ENCODE measurements at places on chromosomes 6 and 20.

- no peak overlapping the region for H3K4me3 ChIP-seq
- no peaks in the 10 kb centered on the region for H3K36me3 ChIP-seq
- H3K4me1 ChIP-seq = peaks cover 10% of the 10 kb centered on the region
- H3K27ac ChIP-seq = no peak overlapping the region
- H3K27me3 ChIP-seq = peaks cover 11% of the 10 kb centered on the region
- no peak for DNase-seq
Observed at GRCh38 chr20:54707801-54708200, 232.4 kb downstream of the DOK5 start.

DNA sequence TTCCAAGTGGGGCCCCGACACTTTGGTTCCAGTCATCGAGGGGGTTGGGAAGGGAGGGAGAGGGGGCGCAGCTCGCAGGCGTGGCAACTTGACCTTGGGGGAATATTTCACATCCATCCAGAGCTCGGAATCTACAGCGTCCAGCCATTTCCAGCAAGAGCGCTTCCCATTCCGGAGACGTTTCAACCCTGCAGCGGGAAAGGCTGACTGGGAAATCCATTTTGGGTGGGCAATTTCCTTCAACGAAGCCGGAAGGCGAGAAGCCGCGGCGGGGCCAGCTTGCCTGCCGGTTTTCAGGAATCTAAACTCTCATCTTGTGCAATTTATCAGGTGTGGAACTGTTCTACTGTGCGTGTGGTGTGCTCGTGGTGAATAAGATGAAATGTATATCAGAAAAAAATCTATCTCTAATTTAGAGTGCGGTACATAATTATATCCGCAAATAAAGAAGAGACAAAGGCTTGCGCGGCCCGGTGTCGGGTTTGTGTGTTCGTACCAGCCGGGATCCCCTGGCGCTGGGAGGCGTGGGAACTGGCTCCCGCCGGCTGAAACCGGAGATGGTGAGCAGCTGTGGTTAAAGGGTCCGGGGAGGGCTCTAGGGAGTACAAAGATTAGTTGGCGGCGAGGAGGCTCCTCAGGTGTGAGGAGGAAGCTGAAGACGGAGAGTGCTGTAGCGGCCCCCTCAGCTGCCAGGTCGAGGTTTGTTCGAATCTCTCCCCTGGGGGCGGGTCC lies 4.8 kb downstream of the SLC32A1 start:
- no peaks in the 10 kb centered on the region for H3K36me3 ChIP-seq
- H3K27ac ChIP-seq = no peak overlapping the region
- no peak overlapping the region for H3K4me3 ChIP-seq
- H3K27me3 ChIP-seq = peaks cover 98% of the 10 kb centered on the region

GRCh38 chr20:5767493-5768098 lies 17.4 kb downstream of the SHLD1 start:
- no peak for DNase-seq
- H3K4me1 ChIP-seq = peaks cover 5% of the 10 kb centered on the region
- peaks cover 8% of the 10 kb centered on the region for H3K36me3 ChIP-seq
- H3K27ac ChIP-seq = no peak overlapping the region
- no peak overlapping the region for H3K4me3 ChIP-seq
- H3K27me3 ChIP-seq = no peaks in the 10 kb centered on the region

- no peak for DNase-seq
- H3K4me3 ChIP-seq = no peak overlapping the region
- no peaks in the 10 kb centered on the region for H3K4me1 ChIP-seq
- peaks cover 21% of the 10 kb centered on the region for H3K36me3 ChIP-seq
Observed at GRCh38 chr6:80029470-80029869, 25.0 kb downstream of the TTK start.

GRCh38 chr6:151166180-151166579 lies 73.6 kb upstream of the AKAP12 start:
- no peak for DNase-seq
- no peak overlapping the region for H3K27ac ChIP-seq
- no peaks in the 10 kb centered on the region for H3K36me3 ChIP-seq
- no peak overlapping the region for H3K4me3 ChIP-seq

DNA sequence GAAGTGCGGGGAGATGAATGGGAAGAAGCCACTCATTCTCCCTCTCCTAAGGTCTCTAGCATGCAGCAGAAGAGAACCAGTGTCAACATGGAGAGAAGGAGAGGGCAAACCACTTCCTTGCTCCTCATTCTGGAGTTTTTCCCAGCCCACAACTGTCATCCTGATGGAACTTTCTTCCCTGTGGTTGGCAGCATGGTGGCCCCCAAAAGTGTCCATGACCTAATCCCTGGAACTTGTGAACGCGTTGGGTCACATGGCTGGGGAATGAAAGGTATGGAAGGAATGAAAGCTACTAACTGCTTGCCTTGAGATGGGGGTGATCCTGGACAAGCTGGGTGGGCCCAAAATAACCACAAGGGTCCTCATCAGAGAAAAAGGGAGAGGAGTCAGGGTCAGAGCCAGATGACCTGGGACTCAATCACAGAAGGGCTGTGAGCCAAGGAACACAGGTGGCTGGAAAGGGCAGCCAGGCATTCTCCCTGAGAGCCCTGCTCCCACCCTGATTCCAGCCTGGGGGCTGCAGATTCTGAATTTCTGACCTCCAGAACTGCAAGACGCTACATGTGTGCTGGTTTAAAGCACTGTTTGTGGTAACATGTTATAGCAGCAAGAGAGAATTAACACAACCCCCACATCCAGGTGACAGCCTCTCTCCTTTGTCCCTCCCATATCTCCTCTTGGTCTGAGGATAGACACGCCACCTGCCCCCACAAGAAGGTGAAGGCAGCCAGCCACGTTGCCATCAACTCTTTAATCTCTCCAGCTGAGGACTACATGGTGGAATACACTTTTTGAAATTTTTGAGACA lies 63.2 kb downstream of the PYGB start:
- DNase-seq = no peak
- no peak overlapping the region for H3K4me3 ChIP-seq
- no peaks in the 10 kb centered on the region for H3K27me3 ChIP-seq
- H3K4me1 ChIP-seq = peaks cover 13% of the 10 kb centered on the region

GRCh38 chr6:170049641-170050561 lies 241.0 kb downstream of the DLL1 start:
- peak overlapping the region; percentile 72 for H3K27ac ChIP-seq
- H3K4me3 ChIP-seq = no peak overlapping the region
- H3K36me3 ChIP-seq = no peaks in the 10 kb centered on the region
- H3K4me1 ChIP-seq = peaks cover 2% of the 10 kb centered on the region
- H3K27me3 ChIP-seq = no peaks in the 10 kb centered on the region
- DNase-seq = peak; percentile 20

GRCh38 chr20:48621376-48622078 lies 206.3 kb downstream of the PREX1 start:
- no peaks in the 10 kb centered on the region for H3K36me3 ChIP-seq
- H3K27ac ChIP-seq = no peak overlapping the region
- peaks cover 23% of the 10 kb centered on the region for H3K4me1 ChIP-seq

- peak overlapping the region; percentile 95 for H3K27ac ChIP-seq
- no peak for DNase-seq
- peak overlapping the region; percentile 85 for H3K4me3 ChIP-seq
- H3K27me3 ChIP-seq = no peaks in the 10 kb centered on the region
- peaks cover 2% of the 10 kb centered on the region for H3K36me3 ChIP-seq
Observed at GRCh38 chr6:42979523-42980177, 669 bp upstream of the PEX6 start.

GRCh38 chr6:73323323-73323722 lies 30.8 kb downstream of the DPPA5 start:
- no peak overlapping the region for H3K4me3 ChIP-seq
- no peaks in the 10 kb centered on the region for H3K27me3 ChIP-seq
- DNase-seq = no peak
- H3K4me1 ChIP-seq = no peaks in the 10 kb centered on the region
- H3K36me3 ChIP-seq = no peaks in the 10 kb centered on the region
- no peak overlapping the region for H3K27ac ChIP-seq

DNA sequence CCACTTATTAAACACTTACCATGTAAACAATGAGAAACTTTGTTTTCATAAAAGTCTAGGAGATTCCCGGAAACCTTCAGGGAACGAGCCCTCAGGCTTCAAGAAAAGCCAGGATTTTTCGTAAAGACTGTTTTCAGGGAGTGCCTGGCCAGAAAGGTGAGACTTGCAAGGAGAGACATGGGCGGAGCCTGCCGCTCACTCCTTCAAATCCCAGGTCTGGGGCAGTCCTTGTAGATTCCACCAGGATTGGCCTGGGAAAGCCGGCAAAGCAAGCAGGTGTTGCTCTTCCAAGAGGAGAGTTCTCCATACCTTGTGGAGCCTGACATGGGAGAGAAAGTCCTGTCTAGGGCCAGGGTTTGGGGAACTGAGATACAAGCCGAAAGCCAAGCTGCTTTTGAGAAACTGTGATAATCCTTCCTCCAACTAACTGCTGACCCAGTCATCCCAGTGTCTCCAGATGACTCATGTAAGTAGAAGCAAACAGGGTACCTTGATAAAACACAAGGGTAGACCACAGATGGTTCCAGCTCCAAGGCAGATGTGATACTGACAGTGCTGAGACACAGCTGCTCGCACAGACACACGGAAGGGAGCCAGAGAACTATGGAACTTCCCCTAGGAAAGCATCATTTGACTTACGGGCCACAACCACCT lies 69.4 kb upstream of the NAA20 start:
- H3K27ac ChIP-seq = no peak overlapping the region
- no peaks in the 10 kb centered on the region for H3K27me3 ChIP-seq
- H3K4me1 ChIP-seq = no peaks in the 10 kb centered on the region
- H3K4me3 ChIP-seq = no peak overlapping the region
- no peak for DNase-seq
- peaks cover 13% of the 10 kb centered on the region for H3K36me3 ChIP-seq

- H3K27ac ChIP-seq = no peak overlapping the region
- DNase-seq = no peak
- H3K27me3 ChIP-seq = no peaks in the 10 kb centered on the region
- peaks cover 12% of the 10 kb centered on the region for H3K36me3 ChIP-seq
- H3K4me3 ChIP-seq = no peak overlapping the region
- peaks cover 6% of the 10 kb centered on the region for H3K4me1 ChIP-seq
Observed at GRCh38 chr6:144379356-144379755, 94.2 kb downstream of the UTRN start.

DNA sequence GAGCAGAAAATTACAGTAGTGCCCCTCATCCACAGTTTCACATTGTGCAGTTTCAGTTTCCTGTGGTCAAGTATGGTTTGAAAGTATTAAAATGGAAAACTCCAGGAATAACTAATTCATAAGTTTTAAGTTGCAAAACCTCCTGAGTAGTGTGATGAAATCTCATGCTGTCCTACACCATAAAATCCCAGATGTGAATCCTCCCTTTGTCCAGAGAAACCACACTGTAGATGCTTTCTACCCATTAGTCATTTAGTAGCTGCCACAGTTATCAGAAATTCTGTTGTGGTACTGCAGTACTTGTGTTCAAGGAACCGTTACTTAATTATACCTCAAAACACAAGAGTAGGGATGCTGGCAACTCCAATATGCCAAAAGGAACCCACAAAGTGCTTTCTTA lies 74.7 kb downstream of the PTCHD4 start:
- no peaks in the 10 kb centered on the region for H3K36me3 ChIP-seq
- H3K4me3 ChIP-seq = no peak overlapping the region
- no peaks in the 10 kb centered on the region for H3K27me3 ChIP-seq
- DNase-seq = no peak
- no peak overlapping the region for H3K27ac ChIP-seq
- peaks cover 6% of the 10 kb centered on the region for H3K4me1 ChIP-seq

DNA sequence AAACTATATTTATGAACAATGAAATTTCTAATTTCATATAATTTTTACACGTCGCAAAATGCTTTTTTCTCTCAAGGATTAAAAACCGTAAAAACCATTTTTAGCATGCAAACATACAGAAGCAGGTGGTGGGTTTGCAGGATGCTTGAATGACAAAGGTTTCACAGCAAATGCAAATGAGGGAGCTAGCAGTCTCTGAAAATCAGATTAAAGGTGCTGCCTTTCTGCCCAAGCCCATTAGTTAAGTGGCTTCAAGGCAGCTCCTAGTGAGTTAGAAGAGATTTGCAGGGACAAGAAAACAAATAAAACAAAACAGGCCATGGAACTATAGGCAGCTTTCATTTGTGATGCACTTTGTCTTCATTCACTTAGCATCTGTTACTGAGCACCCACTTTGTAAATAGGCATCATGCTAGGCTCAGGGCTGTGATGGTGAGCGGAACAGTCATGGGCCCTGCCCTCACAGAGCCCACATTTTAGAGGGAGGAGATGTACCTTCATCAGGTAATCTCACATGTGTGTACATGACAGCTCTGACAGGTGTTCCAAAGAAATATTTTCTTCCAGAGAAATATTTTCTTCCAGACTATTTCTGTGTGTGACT lies 29.5 kb downstream of the NAPB start:
- no peak overlapping the region for H3K4me3 ChIP-seq
- H3K36me3 ChIP-seq = peaks cover 39% of the 10 kb centered on the region
- no peaks in the 10 kb centered on the region for H3K4me1 ChIP-seq
- H3K27ac ChIP-seq = no peak overlapping the region
- no peaks in the 10 kb centered on the region for H3K27me3 ChIP-seq
- no peak for DNase-seq

- peaks cover 64% of the 10 kb centered on the region for H3K4me1 ChIP-seq
- no peaks in the 10 kb centered on the region for H3K27me3 ChIP-seq
- no peaks in the 10 kb centered on the region for H3K36me3 ChIP-seq
- no peak for DNase-seq
- no peak overlapping the region for H3K4me3 ChIP-seq
Observed at GRCh38 chr20:47543006-47543431, 41.3 kb downstream of the NCOA3 start.

- H3K4me1 ChIP-seq = no peaks in the 10 kb centered on the region
- H3K27me3 ChIP-seq = peaks cover 2% of the 10 kb centered on the region
- no peak overlapping the region for H3K4me3 ChIP-seq
- no peak for DNase-seq
- H3K36me3 ChIP-seq = no peaks in the 10 kb centered on the region
Observed at GRCh38 chr6:107840636-107841274, 16.6 kb upstream of the SCML4 start.

- no peak overlapping the region for H3K4me3 ChIP-seq
- DNase-seq = no peak
- no peaks in the 10 kb centered on the region for H3K36me3 ChIP-seq
- H3K27ac ChIP-seq = no peak overlapping the region
Observed at GRCh38 chr6:45466686-45467085, 89.0 kb upstream of the SUPT3H start.

Measured in mesothelial cell of epicardium (in vitro differentiated cells).